ENCODE measurements at places on chromosomes 6 and 20.

DNA sequence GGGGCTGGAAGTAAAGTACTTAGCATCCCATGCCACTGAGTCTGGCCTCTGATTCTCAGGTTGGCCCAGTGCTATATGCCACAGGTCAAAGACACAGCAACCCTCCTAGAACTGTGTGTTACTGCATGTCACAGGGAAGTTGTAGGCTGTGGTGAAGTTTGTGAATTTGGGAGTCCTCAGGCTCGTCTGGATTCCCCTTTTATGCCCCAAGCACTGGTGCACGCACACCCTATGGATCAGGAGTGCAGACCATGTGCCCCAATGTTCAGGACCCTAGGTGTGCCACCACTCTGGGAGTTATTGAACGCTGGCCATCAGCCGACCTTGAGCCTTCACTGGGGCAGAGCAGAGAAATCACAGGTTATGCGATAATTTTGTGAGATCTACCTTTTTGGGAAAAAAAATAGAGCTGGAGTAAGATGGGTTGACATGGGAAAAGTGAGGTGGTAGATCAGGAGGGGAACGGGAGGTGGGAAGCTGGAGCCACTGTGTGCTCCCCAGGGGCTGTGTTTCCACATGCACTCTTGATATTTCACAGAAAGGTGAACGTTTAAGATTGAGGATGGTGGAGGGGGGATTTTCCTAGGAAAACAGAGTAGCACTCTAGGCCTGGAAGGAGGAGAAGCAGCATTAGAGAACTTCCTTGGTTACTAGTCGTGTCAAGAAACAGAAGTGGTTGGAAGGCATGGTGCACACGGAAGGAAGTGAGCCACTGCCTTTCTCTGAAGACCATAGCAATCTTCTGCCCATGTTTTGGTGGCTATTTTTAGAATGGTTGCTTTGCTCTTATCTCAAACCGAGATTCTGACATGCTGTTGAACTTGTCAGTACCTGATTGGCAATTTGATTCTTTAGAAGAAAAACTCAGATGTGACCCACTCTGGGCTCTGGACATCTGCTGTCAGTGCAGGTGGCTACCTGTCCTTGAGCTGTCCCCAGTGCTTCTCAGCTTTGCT is 44.1 kb downstream of the DUSP22 start:
- DNase-seq, result no peak

DNA sequence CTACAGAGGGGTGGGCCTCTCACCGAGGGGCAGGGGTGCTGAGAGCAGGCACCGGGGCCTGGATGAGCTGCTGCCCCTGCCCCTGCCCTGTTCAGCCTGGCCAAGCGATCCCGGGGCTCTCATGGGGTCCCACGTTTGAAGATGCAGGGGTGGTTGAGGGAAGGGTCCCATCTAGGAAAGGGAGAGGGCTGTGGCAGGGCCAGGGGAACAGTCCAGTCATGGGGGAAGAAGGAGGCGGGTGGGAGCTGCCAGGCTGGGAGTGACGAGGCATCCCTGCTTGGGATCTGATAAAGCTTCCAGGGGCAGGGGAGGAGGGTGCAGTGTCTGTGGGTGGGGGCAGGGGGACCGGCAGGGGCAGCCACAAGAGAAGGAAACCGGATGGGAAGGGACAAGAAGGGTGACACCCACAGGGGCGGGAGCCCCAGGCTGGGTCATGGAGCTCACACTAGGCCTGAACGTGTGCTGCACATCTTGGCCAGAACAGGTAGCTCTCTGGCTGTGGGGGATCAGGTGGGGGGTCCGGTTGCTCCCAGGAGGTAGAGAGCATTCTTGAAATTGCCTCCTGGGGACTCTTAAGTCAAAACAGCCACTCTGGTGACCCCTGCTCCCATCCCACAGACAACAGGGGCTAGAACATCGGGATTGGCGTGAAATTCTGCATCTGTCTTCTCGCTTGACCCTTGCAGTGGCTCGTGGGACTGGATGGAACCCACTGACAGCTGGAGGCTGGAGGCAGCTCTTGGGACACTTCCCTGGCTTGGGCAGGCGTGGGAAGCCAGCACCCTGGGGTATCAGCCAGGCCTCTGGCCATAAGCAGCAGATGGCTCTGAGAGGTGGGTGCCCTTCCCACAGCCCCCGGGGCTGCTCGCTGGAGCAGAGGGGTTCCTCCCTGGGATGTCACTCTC is 58.0 kb upstream of the GATA5 start:
- no peak for DNase-seq

DNA sequence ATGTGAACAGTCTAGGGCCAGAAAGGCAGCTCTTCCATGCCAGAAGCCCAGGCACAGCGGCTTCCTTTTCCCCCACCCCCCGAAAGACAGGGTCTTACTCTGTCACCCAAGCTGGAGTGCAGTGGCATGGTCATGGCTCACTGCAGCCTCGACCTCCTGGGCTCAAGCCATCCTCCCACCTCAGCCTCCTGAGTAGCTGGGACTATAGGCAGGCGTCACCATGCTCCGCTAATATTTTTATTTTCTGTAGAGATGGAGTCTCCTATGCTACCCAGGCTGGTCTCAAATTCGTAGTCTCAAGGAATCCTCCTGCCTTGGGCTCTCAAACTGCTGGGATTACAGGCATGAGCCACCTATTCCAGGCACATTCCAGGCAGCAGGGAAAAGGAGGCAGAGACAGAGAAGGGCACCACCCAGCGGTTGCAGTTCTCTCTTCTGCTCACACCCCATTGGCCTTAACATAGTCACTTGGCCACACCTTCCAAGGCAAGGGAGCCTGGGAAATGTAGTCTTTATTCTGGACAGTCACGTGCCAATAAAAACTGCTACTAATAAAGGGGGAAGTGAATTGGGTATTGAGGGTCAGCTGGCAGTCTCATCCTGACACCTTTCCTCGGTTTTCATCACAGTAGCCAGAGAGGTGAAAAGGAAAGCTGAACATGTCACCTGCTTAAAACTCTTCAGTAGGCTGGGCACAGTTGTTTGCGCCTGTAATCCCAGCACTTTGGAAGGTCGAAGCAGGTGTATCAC is 205.9 kb downstream of the ZMYND8 start:
- no peak for DNase-seq

DNA sequence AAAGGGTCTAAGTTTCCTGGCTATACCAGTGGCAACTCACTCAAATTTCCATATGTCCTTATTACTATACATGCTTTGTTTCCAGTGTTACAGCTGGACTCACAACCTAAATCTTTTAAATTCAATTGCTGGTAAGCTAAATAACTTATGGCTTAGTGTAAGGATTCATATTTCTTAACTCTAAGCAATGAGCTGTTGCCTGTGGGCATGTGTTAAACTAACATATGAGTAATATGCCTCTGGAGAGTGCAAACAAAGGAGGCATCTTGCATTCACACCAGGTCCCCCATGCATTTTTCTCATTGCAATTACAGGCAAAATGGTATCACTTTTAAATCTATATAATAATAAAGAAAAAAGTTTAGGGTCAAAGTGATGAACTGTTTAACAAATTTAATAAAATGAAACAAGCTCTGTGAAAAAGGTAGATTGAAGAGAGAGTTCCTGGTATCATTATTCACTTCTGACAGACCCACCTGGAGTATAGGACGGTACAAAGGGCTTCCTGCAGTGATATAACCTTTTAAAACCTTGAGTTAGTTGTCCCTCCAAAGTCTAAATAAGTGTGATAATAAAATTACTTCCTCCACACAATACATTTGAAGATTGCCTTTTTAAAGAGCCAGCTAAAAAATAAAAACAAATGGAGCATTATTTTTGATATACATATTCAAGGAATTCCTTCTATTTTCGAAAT is 57.6 kb upstream of the HMGCLL1 start:
- no peak for DNase-seq

- no peak for DNase-seq
Measured at GRCh38 chr6:44775121-44775520, 387.6 kb downstream of the CDC5L start.

- DNase-seq, result no peak
Measured at GRCh38 chr6:124303971-124304370, 500.3 kb downstream of the NKAIN2 start.

DNA sequence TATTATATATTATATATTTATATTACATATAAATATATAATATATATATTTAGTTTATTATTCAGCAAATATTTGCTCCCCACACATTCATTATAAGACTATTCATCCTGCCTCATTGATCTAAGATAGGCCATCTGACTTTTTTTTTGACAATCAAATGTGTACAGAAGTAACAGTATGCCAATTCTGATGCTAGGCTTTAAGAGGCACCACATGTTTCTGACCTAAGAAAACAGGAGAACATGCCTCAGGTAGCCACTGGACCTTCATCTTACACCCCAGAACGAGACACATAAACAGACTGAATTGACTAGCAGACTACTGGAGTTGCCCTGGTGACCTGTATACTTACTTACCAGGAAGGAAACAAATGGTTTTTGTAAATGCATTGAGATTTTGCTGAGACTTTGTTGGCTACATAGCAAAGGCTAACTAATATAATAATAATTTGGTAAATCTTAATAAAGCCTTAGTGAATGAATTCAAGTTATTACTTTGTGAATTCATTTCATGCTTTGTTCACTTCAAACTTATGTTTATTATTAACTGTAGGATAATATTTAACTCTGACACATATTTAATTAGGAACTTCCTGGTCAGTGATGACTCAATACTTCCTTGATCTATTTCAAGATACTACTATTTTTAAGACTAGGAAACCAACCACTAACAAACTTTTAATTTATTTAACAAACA is 13.4 kb upstream of the MYO6 start:
- no peak for DNase-seq

GRCh38 chr6:144477856-144478255 is 192.7 kb downstream of the UTRN start:
- DNase-seq, result no peak

DNA sequence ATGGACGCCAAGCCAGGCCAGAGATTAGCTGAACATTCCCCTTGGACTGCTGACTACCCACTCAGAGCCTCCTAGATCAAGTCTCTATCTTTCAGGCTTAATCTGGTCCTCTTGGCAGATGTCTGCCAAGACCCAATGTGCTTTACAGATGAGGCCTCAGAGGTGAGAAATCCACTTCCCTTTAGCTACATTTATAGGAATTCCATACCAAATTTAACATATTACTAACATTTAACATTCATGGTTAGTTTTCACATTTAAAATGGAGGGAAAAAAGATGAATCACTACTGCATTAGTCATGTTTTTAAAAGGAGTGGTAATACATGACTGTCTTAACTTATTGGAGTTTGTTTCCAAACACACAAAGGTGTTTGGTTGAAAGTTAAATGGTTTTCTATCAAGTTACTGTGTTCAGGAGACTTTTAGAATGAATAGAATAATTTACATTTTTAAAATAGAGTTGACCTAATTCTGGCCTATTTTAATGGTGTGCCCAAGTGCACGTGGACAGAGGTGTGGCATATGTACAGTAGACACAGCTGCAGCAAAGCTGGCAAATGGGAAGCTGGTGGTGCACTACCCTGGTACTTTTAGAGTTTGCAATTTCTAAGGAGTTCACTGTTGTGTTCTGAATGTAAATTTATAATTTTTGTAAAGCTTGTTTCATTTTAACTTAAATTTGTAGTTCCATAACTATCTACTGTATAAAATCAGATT is 41.9 kb upstream of the CALHM6 start:
- no peak for DNase-seq

- no peak for DNase-seq
Measured at GRCh38 chr6:158879180-158879579, 60.0 kb upstream of the EZR start.

GRCh38 chr6:44615621-44616020 is 228.1 kb downstream of the CDC5L start:
- no peak for DNase-seq

DNA sequence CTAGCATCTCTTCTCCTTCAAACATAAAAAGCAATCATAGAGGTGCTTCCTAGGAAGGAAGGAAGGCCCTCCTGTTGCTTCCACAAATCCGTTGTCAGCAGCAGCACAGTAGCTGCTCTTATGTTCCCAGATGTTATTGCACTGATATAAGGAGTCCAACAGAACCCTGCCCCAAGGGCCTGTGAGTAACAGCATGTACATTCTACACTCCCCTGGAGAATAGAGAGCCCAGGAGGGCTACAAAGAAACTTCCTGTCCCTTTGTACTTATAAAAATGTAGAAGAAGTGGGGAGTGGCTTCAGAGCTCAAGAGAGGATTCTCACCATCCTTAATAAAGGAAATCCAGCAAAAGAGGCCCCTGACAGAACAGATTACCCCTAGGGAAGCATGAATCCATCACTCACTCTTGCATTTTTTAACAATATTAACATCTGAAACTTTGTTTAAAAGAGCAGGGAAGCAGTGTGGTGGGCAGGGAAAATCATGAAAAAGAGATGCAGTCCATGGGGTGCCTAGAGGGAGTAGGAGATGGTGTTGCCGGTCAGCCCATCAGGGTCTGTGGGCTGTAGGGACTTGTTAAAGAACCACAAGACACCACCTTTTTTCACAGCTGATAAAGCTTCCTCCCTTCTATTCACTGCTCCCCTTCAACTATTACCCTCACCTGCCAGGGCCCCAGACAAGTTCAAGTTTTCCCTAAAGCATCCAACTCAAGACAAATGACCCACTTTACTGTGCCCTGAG is 104.5 kb upstream of the ADGRF1 start:
- no peak for DNase-seq

GRCh38 chr20:40669692-40670091 is 19.3 kb downstream of the MAFB start:
- DNase-seq, result no peak

GRCh38 chr6:14423330-14423729 is 305.8 kb downstream of the CD83 start:
- no peak for DNase-seq

DNA sequence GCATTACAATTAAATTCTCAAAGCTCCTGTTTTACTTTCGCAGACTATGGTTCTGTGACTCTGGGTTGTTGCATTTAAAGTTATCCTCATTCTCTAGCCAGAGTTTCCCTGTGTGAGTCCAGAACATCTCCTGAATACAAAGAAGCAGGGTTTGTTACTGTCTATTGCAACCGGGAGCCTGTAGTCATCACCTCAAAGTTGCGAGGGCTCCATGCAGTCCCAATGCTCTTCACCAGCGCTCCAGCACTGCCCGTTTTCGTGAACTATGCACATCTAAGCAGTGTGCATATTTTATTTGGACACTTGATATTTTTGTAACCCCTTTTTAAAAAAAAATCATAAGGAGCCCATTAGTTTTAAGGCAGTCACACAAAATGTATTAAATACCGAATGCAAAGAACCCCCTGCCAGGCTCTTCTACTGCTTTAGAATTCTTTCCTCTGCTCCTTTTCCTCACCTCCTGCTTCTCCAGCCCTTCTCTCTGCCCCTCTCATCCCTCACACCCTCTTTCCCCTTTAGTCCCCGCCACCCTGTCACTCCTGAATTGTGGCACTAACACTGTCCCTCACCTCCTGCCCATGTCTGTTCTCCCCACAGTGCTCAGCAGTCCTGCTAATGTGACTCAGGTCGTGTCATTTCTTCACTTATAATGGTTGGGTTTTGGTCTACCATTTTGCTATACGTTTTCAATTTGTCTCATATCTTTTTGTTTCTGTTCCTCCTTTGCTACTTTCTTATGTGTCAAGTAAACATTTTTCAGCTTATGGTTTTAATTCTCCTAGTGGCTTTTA is 1.1 kb upstream of the HLA-C start:
- DNase-seq, result peak; percentile 16

All from stimulated activated naive CD8-positive, alpha-beta T cell treated with anti-CD3 and anti-CD28 coated beads, Interleukin-15, amount 100 ng/mL, for 72 hours (primary cell).